ENCODE measurements at places on chromosomes 1 and 21.

GRCh38 chr1:171427852-171428471, 57.4 kb upstream of the PRRC2C start:
- no peak for DNase-seq

DNA sequence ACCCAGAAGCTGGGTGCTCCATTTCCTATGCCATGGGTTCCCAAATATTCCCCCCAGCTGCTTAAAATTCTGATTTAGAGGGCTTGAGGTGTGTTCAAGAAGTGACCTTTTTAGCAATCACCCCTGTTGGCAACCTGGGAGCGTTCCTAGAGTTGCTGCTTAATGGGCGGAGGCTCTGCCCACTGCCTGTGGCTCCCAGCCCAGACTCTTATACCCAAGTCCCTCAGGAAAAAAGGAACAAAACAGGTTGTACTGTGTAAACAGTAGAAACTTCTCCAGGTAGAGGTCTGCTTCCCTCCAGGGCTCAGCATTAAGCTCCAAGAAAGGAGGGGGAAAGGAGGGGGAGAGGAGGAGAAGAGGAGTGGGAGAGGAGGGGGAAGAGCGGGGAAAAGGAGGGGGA, 14.6 kb upstream of the TENT5C start:
- DNase-seq, result no peak

DNA sequence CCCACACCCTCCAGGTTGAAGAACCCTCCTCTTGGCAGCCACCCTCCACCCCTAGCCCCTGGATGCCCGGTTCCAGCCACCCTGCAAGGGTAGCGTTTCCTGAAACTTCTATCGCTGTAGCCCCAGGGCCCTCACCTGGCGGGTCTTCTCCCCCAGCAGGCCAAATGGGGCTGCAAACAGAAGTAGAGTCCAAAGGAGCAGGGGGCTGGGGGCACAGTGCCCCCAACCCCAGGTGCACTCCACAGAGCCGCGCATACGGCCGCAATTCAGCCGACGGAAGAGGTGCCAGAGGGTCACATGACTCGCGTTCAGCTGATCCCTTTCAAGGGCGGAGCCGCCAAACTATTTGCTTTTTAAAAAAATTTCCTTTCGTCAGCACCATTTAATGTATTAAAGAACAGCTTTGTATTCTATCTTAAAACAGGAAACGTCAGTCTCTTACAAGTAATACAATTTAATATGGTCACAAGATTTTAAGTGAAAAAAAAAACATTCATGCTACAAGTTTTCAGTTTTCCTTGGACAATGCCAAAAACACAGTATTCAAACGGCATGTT, at the start of gene GLMP:
Gene GLMP, minus strand, starts transcription at position 289 of the 557 bp plus-strand sequence. Its CDS starts 34 bp downstream, at position 255.
- DNase-seq, result peak; percentile 63

- DNase-seq, result peak; percentile 38
Measured at GRCh38 chr1:59484096-59484495, 187.2 kb downstream of the FGGY start.

- DNase-seq, result no peak
Measured at GRCh38 chr1:174815474-174815908, 184.3 kb upstream of the CACYBP start.

DNA sequence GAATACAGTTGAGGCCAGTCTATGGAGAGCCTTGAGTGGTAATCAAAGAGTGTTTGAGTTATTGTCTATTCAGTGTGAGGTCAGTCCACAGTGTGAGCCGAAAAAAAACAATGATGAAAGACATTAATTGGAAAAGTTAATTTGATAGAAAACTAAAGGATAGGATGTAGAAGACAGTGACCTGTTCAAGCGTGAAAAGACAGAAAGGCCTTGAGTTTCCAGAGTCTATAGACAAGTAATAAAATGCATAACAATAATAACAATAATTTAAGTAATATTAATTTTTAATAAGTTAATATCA, 90.4 kb downstream of the SLC30A10 start:
- no peak for DNase-seq

- DNase-seq, result peak; percentile 31
Measured at GRCh38 chr1:175479521-175480342, 263.7 kb downstream of the TNR start.

- no peak for DNase-seq
Measured at GRCh38 chr1:43952731-43953346, 6.1 kb downstream of the IPO13 start.

GRCh38 chr1:93000751-93001175, 39.5 kb upstream of the DIPK1A start:
- DNase-seq, result no peak

DNA sequence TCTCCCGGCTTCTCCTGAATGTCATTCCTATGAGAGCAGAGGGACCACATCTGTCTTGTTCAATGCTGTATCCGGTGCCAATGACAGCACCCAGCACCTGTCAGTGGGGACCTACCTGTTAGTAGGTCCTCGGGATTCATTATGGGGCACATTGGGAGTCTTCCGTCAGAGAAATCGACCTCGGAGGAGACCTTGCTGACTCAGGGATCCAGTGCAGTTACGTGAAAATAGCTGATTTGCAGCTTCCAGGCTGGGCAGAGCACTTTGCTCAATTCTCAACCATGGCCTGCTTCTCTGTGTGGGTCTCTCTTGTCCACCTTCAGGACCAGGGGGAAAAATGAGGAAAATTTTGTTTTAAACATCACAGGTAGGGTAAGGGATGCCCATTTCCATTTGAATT, 130.2 kb downstream of the PRDM2 start:
- DNase-seq, result no peak

GRCh38 chr1:30285501-30285932, 437.9 kb downstream of the MATN1 start:
- DNase-seq, result no peak

DNA sequence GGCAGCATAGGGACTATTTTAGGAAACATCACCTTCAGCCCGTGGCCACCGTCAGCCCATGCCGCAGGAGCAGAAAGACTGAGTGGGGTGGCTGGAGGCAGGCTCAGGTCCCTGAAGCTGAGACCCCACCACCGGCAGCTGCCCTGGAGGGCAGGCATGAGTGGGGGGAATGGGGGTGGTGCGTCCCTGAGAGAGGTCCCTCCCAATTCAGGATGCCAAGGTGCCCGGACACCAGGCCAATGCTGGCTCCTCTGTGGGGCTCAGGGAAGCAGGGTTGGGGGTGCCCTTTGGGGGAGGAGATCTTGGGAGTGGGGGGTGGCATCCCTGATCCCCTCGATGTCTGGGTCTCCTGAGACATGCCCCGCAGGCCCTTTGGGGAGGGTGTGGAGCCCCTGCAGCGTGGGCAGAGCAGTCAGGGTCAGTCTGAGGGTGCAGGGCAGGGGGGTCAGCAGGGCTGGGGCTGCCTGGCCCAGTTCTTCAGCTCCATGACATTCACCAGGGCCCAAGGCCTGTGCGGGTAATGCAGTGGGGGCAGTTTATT, 998 bp upstream of the TTC34 start:
- no peak for DNase-seq

- no peak for DNase-seq
Measured at GRCh38 chr1:24114753-24115152, 2.8 kb upstream of the MYOM3 start.

DNA sequence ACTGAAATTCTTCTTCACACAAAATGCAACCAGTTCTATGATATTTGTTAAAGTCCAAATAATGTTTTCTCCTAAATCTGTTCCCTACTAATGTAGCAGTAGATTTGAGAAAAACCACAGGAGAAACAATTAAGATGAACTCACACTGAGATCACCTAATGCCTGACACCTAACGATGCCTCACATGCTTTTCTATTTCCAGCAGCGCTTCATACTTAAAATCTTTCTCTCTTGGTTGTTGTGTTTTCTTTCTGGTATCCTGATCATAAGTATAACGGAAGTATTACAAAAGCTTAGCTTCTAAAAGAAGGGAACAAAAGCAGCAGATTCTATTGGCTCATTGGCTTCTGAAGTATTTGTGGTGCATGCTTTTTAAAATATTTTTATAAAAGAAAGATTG, 267.2 kb upstream of the SGIP1 start:
- no peak for DNase-seq

GRCh38 chr1:30188999-30189398, 534.4 kb downstream of the MATN1 start:
- no peak for DNase-seq

DNA sequence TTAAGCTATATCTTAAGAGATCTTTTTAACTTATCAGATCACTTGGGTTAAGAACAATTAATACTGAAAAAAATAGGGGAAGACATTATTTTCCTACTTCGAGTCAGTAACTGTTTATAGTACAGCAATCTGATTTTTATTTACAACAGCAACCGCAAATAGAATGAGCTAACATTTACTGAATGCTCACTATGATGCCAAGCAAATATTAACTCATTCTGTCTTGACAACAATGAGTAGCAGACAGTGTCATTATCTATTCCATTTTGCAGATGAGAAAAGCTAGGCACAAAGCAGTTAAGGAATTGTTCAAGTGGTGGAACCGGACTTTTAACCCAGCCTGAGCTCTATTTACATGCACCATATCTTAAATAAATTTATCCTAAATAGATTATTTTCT, 273.7 kb downstream of the NTNG1 start:
- no peak for DNase-seq

DNA sequence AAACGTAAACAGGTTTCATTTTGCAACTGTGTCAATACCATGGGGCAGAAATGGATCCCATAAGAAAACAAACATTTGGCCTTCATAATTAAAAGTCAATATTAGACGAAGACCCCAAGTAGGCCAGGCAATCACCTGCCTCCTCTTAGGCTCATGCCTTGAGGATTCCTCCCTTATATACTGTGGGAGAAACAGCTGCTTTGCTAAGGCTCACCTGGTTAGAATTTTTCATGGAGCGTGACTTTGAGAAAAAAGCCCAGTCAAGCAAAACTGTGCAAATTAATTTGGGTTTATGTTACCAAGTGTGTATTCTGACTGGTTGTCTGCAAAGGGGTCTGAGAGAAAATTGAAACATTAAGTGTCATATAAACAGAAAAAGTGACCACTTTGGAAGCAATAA, 605.3 kb upstream of the USP24 start:
- no peak for DNase-seq

GRCh38 chr1:66368261-66368660, 165.7 kb upstream of the SGIP1 start:
- no peak for DNase-seq

DNA sequence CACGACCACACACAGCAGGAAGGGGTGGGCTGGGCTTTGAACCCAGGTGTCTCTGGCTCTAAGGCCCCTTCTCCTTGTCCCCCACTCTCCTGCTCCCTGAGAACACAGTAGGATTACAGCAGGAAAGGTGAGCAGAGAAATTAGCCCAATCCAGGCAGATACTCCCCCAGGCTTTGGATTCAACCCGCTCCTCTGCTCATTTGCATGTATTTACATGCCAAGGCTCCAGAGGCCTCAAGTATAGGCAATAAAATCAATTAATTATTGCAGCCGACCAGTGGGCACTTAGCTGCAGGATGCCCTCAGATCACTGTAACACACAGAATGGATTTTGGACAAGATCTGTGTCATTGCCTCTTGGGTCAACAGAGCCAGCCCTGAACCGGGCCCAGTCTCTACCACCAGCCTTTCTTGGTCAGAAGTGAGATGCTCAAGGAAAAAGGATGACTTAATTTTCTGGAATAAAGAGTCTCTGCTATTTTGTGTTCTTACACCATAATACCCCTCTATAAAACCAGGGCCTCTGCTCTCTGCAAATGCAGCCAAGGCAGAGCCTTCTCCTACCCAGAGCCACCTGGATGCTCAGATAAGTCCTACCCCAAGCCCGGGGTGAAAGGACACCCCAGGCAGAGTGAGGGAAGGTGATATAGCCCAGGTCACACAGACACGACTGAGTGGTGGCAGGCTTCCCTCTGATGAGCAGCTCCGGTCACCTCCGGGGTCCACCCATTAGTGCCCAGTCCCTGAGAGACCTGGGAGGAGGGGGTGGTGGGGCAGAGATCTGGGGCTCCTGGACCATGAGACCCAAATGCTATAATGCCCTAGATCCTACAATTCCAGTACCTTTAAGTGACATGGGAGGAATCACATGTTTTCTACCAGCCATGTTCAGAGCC, 28.9 kb downstream of the MATN1 start:
- no peak for DNase-seq

DNA sequence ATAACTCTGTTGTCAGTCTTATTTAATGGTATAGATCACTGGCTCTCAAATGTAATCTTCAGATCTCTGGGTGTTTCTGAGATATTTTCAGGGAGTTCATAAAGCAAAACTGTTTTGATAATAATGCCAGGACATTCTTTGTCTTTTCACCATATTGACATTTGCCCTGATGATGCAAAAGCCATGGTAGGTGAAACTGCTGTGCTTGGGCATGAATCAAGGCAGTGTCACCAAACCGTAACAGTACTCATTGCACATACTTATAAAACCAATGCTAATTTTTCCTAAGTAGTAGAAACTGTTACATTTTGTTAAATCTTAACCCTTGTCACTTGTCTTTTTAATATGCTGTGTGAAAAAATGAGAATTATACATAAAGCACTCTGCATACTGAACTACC, 76.0 kb downstream of the RPS6KC1 start:
- no peak for DNase-seq

- DNase-seq, result no peak
Measured at GRCh38 chr1:147534386-147534785, 6.9 kb upstream of the BCL9 start.

DNA sequence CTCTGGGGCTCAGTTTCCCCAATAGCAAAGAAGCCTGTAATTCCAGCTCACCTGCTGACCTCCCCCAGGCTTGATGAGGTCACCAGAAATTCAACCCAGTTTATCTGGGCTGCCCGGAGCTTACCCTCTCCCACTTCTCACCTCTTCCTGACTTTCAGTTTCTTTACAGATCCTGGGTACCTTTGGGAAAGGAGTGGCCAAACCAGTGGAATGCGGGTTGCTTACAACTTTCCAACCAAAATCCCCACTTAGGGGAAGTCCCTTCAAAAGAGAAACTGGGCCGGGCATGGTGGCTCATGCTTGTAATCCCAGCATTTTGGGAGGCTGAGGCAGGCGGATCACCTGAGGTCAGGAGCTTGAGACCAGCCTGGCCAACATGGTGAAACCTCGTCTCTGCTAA, 5.9 kb upstream of the MARCKSL1 start:
- no peak for DNase-seq

GRCh38 chr1:18820791-18821641, 38.4 kb downstream of the TAS1R2 start:
- peak; percentile 69 for DNase-seq

GRCh38 chr1:21845646-21846641, 33.9 kb downstream of the LDLRAD2 start:
- no peak for DNase-seq

DNA sequence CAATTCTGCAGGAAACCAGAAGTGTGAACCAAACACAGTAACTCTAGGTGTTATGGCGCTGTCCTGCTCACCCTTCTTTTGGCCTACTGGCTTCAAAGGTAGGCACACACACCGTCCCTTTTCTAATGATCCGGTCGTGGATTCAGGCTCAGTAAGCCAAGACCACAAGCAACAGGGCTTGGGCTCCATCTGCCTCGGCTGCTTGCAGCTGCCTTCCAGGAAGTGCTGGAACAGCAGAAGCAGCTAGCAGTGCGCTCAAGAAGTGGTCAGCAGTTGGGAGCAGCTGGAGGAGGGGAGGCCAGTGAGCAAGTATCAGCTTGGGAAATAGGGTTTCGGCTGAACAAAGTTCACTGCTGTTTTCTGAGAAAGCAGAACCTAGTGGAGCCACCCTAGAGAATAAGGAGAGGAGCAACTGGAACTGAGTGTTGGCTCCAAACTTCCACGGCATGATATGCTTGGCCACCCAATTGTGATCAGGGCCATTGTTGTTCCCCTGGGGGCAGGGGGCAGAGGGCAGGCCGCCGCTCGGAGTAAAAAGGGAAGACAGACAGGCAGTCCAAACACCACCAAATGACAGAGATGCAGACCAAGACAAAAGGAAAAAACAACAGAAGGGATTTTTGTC, 173.4 kb downstream of the TOMM20 start:
- DNase-seq, result peak; percentile 47

- no peak for DNase-seq
Measured at GRCh38 chr1:210505601-210506496, 177.1 kb downstream of the HHAT start.

GRCh38 chr1:3053986-3054385, 15.0 kb upstream of the PRDM16 start:
- no peak for DNase-seq
